ENCODE measurements at places on chromosomes 6 and 20. TPM values are rescaled to one million over a fixed set of nuclear protein-coding genes. Genes with fewer than 3 reads are reported as not detected.

GRCh38 chr20:17343656-17344452 lies 117.0 kb downstream of the PCSK2 start:
- no peak for DNase-seq
- H3K4me3 ChIP-seq: no peak overlapping the region
- H3K4me1 ChIP-seq: no peaks in the 10 kb centered on the region
- no peak overlapping the region for H3K27ac ChIP-seq
- H3K27me3 ChIP-seq: no peaks in the 10 kb centered on the region
- H3K36me3 ChIP-seq: no peaks in the 10 kb centered on the region

GRCh38 chr6:127869772-127870404 lies 31.0 kb downstream of the THEMIS start:
- DNase-seq: no peak
- H3K4me1 ChIP-seq: no peaks in the 10 kb centered on the region
- H3K27me3 ChIP-seq: no peaks in the 10 kb centered on the region

- no peaks in the 10 kb centered on the region for H3K36me3 ChIP-seq
- no peak overlapping the region for H3K4me3 ChIP-seq
- H3K4me1 ChIP-seq: peaks cover 10% of the 10 kb centered on the region
Measured at GRCh38 chr6:131003488-131004386, 59.3 kb downstream of the EPB41L2 start.

DNA sequence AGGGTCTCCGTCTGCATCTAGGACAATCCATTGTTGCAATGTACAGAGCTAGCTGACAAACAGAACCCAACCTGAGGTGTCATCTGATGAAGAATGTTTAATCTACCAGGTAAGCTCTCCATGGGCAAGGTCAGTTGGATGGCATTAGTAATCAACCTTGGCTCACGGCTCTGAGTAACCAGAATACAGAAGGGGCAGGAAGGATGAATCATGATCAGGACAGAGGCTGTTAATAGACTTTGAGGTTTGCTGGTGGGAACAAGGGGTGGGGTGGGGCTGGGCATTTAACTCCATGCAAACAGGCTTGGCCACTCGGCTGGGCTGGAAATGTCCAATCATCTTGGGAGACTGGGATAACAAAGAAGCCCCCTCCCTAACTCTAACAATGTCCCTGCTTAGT lies 77.1 kb upstream of the MRPS10 start:
- no peak for DNase-seq
- no peaks in the 10 kb centered on the region for H3K27me3 ChIP-seq
- H3K4me3 ChIP-seq: no peak overlapping the region

- peak; percentile 45 for DNase-seq
- no peaks in the 10 kb centered on the region for H3K27me3 ChIP-seq
- H3K36me3 ChIP-seq: no peaks in the 10 kb centered on the region
- H3K4me1 ChIP-seq: peaks cover 3% of the 10 kb centered on the region
Measured at GRCh38 chr6:87155842-87156815, 764 bp downstream of the ZNF292 start.

Gene VTA1
- total RNA-seq: 43.8 TPM

GRCh38 chr20:47120346-47120936 lies 225.8 kb downstream of the EYA2 start:
- H3K4me1 ChIP-seq: no peaks in the 10 kb centered on the region
- no peak overlapping the region for H3K27ac ChIP-seq
- H3K4me3 ChIP-seq: no peak overlapping the region
- H3K27me3 ChIP-seq: no peaks in the 10 kb centered on the region
- no peaks in the 10 kb centered on the region for H3K36me3 ChIP-seq
- no peak for DNase-seq

Gene MOG
- total RNA-seq: not detected

Gene VIP
- total RNA-seq: 5.8 TPM

Gene ARMH2
- total RNA-seq: not detected

DNA sequence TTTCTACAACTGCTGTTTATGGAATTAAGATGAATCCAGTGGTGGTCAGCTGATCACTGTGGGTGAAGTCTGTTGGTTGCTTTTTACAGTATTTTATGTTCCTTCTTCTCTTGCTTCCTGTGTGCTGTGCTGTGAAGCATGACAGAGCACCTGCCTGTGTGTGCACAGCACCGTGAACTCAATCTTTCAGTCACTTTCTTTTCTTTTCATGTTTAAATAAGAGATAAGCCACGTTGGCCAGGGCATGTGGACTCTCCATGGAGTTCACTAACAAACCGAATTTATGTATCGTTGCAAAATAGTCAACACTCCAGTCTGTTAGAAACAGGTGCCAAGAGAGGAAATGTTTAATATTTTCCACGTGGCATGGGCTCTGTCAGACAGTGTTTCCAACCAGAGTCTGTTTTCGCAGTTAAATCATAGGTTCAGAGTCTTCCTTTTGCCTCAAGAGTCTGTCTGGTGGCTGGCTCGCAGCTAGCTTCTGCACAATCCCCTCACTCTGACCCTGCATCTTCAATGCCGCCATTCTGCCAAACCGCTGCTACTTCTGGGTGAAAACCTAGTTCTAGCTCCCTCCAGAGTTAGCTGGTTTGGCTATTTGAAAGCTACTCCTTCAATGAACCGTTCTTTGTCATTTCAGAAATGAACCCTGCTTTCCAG lies 73.2 kb downstream of the QRSL1 start:
- no peaks in the 10 kb centered on the region for H3K27me3 ChIP-seq
- no peaks in the 10 kb centered on the region for H3K4me1 ChIP-seq
- H3K4me3 ChIP-seq: no peak overlapping the region
- no peak overlapping the region for H3K27ac ChIP-seq
- peak; percentile 81 for DNase-seq

DNA sequence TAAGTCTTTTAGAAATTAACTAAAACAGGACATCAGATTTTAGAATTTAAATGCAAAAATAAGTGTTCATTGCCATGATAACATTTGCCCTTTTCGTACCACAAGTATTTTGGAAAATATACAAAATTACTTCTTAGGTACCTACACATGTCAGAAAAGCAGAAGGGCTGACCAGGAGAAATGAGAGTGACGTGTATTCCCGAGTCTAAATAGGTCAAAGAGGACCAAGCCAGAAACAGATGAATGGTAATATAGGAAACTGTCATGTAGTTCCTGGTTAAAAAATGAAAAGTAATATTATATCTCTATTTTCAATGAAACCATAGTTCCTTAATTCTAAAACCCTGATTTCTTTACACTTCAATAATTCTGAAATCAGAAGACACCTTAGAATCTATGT lies 126.2 kb downstream of the IPCEF1 start:
- no peak overlapping the region for H3K27ac ChIP-seq
- H3K36me3 ChIP-seq: no peaks in the 10 kb centered on the region
- no peak overlapping the region for H3K4me3 ChIP-seq
- DNase-seq: no peak
- no peaks in the 10 kb centered on the region for H3K4me1 ChIP-seq

DNA sequence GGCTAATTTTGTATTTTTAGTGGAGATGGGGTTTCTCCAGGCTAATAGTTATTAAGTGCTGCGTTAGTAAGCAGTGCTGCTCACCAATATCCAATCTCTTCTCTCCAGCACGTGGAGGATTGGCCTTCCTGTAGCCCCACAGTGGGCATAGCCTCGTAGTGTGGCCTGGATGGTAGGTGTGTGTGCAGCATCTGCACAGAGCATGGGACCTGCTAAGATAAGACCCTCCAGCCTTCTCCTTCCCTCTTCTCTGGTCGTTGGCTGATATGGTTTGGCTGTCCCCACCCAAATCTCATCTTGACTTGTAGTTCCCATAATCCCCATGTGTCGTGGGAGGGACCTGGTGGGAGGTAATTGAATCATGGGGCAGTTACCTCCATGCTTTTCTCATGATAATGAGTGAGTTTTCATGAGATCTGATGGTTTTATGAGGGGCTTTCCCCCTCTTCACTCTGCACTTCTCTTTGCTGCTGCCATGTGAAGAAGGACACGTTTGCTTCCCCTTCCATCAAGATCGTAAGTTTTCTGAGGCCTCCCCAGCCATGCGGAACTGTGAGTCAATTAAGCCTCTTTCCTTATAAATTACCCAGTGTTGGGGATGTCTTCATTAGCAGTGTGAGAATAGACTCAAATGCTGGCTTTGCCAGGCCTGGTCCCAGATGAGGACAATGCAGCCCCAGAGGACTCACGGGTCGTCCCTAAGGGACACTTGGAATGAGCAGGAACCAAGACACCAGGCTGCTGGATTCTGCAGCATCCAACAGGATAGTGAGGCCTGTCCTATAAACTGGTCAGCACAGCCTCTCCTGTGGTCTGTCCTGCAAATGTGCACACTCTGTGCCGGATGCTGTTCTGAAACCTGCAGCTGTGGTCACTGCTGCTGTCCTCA lies 63.4 kb upstream of the AFDN start:
- H3K36me3 ChIP-seq: no peaks in the 10 kb centered on the region
- H3K27me3 ChIP-seq: no peaks in the 10 kb centered on the region
- H3K27ac ChIP-seq: no peak overlapping the region
- no peak for DNase-seq
- H3K4me3 ChIP-seq: no peak overlapping the region

- H3K36me3 ChIP-seq: no peaks in the 10 kb centered on the region
- no peaks in the 10 kb centered on the region for H3K4me1 ChIP-seq
- no peak for DNase-seq
Measured at GRCh38 chr20:4563534-4563933, 158.2 kb upstream of the PRND start.

Gene CST2
- total RNA-seq: not detected

Gene PRSS16
- 29.4 TPM for total RNA-seq

Gene CRISP2
- not detected for total RNA-seq

GRCh38 chr6:22113026-22113766 lies 183.6 kb downstream of the PRL start:
- no peaks in the 10 kb centered on the region for H3K36me3 ChIP-seq
- H3K4me1 ChIP-seq: no peaks in the 10 kb centered on the region
- no peak overlapping the region for H3K4me3 ChIP-seq
- H3K27me3 ChIP-seq: no peaks in the 10 kb centered on the region
- no peak for DNase-seq

Gene CAGE1
- total RNA-seq: not detected

- DNase-seq: peak; percentile 94
- H3K4me3 ChIP-seq: peak within 1 kb of the TSS; percentile 52
- peaks cover 14% of the 10 kb centered on the region for H3K4me1 ChIP-seq
- no peaks in the 10 kb centered on the region for H3K27me3 ChIP-seq
- H3K27ac ChIP-seq: peak within 1 kb of the TSS; percentile 73
Measured at GRCh38 chr6:32952817-32953739, at the start of gene HLA-DMA. HLA-DMA (minus strand) TSS chr6:32953097; CDS start chr6:32953036, 61 bp downstream.

- no peak overlapping the region for H3K4me3 ChIP-seq
Measured at GRCh38 chr6:6920987-6921313, 186.8 kb upstream of the RREB1 start.

DNA sequence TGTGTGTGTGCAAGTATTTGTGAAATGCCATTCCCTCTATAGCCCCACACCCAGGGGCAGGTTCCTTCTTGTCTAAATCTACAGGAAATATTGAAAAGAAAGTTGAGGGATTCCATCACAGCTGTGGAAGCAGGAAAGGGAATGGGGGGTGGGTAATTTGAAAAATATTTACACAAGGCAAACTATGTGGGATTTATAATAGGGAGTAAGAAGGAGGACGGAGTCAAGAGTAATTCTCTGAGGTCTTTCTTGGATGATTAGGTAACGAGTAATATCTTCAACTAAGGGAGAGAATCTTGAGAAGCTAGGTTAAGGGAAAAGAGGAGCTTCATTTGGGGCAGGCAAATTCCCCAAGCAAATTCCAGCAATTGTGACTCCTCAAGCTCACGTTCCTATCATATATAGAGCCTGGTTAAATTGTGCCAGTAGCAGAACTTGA lies 113.5 kb upstream of the SGK1 start:
- no peak overlapping the region for H3K4me3 ChIP-seq
- H3K36me3 ChIP-seq: no peaks in the 10 kb centered on the region
- no peak overlapping the region for H3K27ac ChIP-seq
- H3K27me3 ChIP-seq: no peaks in the 10 kb centered on the region

- no peak overlapping the region for H3K27ac ChIP-seq
- no peaks in the 10 kb centered on the region for H3K4me1 ChIP-seq
- H3K4me3 ChIP-seq: no peak overlapping the region
- no peaks in the 10 kb centered on the region for H3K36me3 ChIP-seq
Measured at GRCh38 chr6:53679446-53679933, 13.9 kb upstream of the KLHL31 start.

- no peak overlapping the region for H3K4me3 ChIP-seq
- no peaks in the 10 kb centered on the region for H3K4me1 ChIP-seq
- H3K27me3 ChIP-seq: no peaks in the 10 kb centered on the region
- H3K27ac ChIP-seq: no peak overlapping the region
- DNase-seq: no peak
Measured at GRCh38 chr20:64268174-64268573, 12.6 kb downstream of the PCMTD2 start.

- DNase-seq: no peak
- H3K4me3 ChIP-seq: no peak overlapping the region
- H3K27ac ChIP-seq: no peak overlapping the region
- H3K4me1 ChIP-seq: no peaks in the 10 kb centered on the region
Measured at GRCh38 chr20:10465135-10465534, 30.0 kb downstream of the SLX4IP start.

- no peaks in the 10 kb centered on the region for H3K36me3 ChIP-seq
- no peak overlapping the region for H3K4me3 ChIP-seq
- no peaks in the 10 kb centered on the region for H3K27me3 ChIP-seq
- peak overlapping the region; percentile 76 for H3K27ac ChIP-seq
- peaks cover 7% of the 10 kb centered on the region for H3K4me1 ChIP-seq
- no peak for DNase-seq
Measured at GRCh38 chr6:42774201-42774600, 7.7 kb upstream of the BICRAL start.

GRCh38 chr6:87968435-87969278 lies 79.0 kb upstream of the SPACA1 start:
- no peak overlapping the region for H3K27ac ChIP-seq
- no peaks in the 10 kb centered on the region for H3K4me1 ChIP-seq
- peak overlapping the region; percentile 40 for H3K4me3 ChIP-seq
- H3K36me3 ChIP-seq: no peaks in the 10 kb centered on the region
- no peaks in the 10 kb centered on the region for H3K27me3 ChIP-seq
- DNase-seq: no peak

DNA sequence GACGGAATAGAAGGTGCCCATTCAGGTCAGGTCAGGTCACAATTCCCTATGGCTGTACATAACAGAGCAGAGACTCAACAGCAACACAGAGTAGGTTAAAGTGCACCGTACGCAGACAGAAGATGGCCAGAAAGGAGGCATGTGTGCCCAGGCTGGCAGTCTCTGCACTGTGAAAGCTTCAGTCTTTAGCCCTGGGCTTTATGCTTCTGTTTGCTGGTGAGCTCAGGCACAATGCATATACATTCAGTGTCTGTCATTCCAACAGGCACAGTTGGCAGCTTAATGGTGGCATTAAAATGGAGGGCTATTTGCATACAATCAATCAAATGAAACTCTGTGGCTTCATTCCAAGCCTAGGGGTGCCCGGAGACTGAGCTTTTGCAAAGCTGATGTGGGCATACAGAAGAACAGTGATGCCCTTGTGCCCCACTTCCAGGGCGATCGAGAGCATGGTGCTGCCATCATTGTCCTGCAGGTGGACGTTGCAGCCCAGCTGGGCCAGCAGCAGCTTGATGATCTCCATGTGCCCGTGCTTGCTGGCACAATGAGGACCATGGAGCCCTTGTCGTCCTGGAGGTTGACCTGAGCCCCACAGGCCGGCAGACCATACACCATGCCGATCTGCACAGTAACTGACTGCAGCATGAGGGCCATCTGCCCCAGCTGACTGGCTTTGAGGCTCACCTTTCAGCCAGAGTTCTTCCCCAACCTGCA lies 22.4 kb downstream of the TRMT6 start:
- H3K36me3 ChIP-seq: no peaks in the 10 kb centered on the region
- H3K27me3 ChIP-seq: no peaks in the 10 kb centered on the region
- no peaks in the 10 kb centered on the region for H3K4me1 ChIP-seq
- DNase-seq: no peak

Data from Peyer's patch (tissue), 4 donors.